Dermis microvascular lymphatic vessel endothelial cell (primary cell): ENCODE measurements at places on chromosomes 2 and 18. TPM values are rescaled to one million over a fixed set of nuclear protein-coding genes. Genes with fewer than 3 reads are reported as not detected.

- DNase-seq, result no peak
Observed at GRCh38 chr2:193523662-193524061, 1328.9 kb upstream of the TMEFF2 start.

GRCh38 chr2:124778076-124778475 is 753.0 kb downstream of the CNTNAP5 start:
- DNase-seq, result no peak

TFPI gene
- 716 and 1,528 TPM in 2 replicates for total RNA-seq

GRCh38 chr18:23867006-23867405 is 147.5 kb upstream of the TTC39C start:
- no peak for DNase-seq

DNA sequence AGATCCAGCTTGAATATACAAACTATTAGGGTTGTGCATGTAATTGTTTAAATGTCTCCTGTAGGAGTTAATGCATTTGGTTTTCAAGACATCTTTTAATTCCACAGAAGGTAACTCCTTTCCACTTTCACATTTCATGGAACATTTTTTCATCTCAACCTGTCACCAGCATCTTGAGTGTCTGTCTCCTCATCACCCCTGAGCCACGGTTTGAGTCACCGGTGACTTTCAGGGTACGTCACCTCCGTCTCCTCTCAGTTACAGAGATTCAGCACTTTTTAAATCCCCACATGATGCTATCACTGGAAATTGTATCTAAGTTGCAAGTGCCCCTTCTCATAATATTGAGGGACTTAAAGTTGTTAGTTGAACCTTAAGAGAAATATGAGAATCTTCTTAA is 25.3 kb downstream of the GPR55 start:
- DNase-seq, result no peak

CYP27C1 gene
- under 0.01 TPM in 1 of 2 replicates, not detected in the other for total RNA-seq

- no peak for DNase-seq
Observed at GRCh38 chr2:205556357-205556756, 125.9 kb upstream of the NRP2 start.

RNF144A gene
- 10.5 and 12.3 TPM in 2 replicates for total RNA-seq

DNA sequence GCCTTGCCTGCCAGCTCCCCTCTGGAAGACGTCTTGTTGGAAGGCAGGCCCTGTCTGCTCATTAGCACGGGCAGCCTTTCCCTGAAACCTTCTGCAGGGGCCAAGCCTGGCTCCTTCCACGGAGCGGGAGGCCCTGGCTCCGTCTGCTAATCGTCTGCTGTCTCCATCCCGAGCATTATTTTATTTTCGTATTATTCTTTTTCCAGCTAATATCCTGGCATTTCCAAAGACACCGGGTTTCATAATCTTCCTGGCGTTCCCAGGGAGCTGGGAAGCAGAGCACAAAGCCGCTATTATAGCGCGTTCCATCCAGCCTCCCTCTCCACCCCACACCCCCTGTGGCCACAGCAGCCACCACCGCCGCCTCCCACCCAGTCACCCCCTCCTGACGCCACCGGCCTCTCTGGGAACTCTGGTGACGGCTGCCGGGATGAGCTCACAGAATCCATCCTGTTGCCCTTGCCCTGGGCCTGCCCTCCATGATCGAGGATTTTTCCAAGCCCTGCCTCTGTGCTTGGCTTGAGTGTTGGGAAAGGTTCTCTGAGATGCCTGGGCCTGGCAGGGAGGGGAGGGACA is 125.5 kb downstream of the DYSF start:
- DNase-seq, result no peak

STAM2 gene
- 14.2 and 15.6 TPM in 2 replicates for total RNA-seq

GRCh38 chr2:224145751-224146355 is 106.8 kb upstream of the SERPINE2 start:
- peak; percentile 92 for DNase-seq

BCL2L11 gene
- 9.5 and 28.2 TPM in 2 replicates for total RNA-seq

GIGYF2 gene
- total RNA-seq, result 36.3 and 44.1 TPM in 2 replicates

- DNase-seq, result no peak
Observed at GRCh38 chr2:113847144-113847543, 42.7 kb upstream of the ACTR3 start.

- DNase-seq, result no peak
Observed at GRCh38 chr2:118495290-118495689, 352.2 kb downstream of the EN1 start.

COL4A4 gene
- total RNA-seq, result not detected in 2 replicates

DNA sequence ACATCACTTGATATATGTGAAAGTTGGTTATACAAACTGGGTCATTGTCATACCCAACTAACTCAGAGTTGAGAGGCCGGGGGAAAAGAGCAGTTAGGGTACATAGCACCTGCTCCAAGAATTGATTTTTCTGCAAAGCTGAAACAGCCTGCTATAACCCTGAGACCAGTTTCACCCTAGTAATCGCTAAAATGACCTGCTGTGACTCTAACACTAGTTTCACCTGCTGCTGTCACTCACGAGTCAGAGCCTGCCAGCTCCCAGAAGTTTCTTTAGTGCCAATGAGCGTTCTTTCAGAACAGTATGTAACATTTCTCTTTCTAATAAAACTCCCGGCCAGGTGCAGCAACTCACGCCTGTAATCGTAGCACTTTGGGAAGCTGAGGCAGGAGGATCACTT is 28.0 kb downstream of the SRSF7 start:
- no peak for DNase-seq

GRCh38 chr2:85875350-85876050 is 13.3 kb downstream of the ST3GAL5 start:
- DNase-seq, result no peak

FOSL2 gene
- total RNA-seq, result 18.0 and 37.3 TPM in 2 replicates

- peak; percentile 69 for DNase-seq
Observed at GRCh38 chr2:73013936-73014335, 57.6 kb downstream of the SFXN5 start.

- no peak for DNase-seq
Observed at GRCh38 chr2:137729305-137729704, 235.0 kb upstream of the HNMT start.

- no peak for DNase-seq
Observed at GRCh38 chr2:238290715-238291549, 2.5 kb upstream of the PER2 start.

ASB18 gene
- total RNA-seq, result not detected in 2 replicates

STARD6 gene
- total RNA-seq, result 0.13 and 0.26 TPM in 2 replicates

- no peak for DNase-seq
Observed at GRCh38 chr18:59821983-59822382, 77.8 kb upstream of the PMAIP1 start.

DNA sequence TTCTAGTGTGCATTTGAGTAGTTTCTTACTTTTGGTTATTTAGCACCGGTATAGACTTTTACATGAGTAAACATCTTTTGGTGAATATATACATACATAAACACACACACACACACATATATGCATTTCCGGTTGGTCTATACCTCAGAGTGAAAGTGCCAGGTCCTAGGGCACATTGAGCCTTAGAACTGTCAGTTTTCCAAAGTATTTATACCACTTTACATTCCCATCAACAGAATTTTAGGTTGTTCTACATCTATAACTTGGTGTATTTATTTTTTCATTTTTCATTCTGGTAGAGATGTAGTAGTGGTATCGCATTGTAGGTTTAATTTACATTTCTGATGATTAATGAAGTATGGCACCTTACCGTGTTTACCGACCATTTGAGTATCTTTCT is 22.6 kb downstream of the MMADHC start:
- no peak for DNase-seq

DNA sequence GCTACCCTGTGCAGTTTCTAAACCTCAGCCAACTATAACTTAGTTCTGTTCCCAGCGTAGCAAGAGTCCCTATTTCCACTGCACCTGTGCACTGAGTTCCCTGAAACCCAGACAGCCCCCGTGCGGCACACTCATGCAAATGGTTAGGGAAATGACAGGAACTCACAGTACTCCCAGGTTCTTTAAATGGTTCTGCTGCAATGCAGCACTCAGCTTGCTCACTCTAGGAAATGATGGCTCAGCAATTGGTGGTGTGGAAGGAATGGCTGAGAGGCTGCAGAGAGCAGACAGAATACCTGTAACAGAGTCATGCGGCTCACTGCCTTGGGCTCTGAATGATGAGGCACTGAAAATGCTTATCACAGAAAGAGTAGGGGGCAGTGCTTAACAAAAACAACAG is 143.0 kb downstream of the RAD51AP2 start:
- DNase-seq, result no peak

MAP3K19 gene
- total RNA-seq, result not detected in 2 replicates

- no peak for DNase-seq
Observed at GRCh38 chr2:140091926-140092325, 1311.7 kb upstream of the NXPH2 start.

ST6GAL2 gene
- 0.63 and 1.7 TPM in 2 replicates for total RNA-seq

- peak; percentile 83 for DNase-seq
Observed at GRCh38 chr2:216371721-216372702, at the start of gene MARCHF4. TSS of gene MARCHF4 (minus strand) at chr2:216372483. CDS start at chr2:216370260, 2,223 bp downstream.

GRCh38 chr2:43129676-43130547 is 96.5 kb downstream of the ZFP36L2 start:
- DNase-seq, result no peak

DNA sequence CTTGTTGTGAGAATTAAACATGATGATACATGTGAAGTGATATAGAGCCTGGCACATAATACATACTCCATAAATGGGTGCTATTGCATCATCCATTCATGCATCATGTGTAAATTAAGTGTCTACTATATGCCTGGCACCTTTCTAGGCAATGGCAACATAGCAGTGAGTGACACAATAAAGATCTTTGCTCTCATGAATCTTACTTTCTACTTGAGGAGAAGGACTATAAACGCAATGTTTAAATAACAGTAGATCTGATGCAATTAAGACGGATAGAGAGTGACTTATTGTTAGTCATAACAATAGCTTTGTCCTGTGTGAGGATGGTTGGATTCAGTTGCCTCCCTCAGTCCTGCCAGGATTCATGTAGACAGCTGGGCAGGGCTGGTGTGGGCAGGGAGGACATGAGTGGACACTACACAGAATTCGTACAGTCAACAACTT is 88.4 kb upstream of the NPAS2 start:
- DNase-seq, result peak; percentile 35

DNA sequence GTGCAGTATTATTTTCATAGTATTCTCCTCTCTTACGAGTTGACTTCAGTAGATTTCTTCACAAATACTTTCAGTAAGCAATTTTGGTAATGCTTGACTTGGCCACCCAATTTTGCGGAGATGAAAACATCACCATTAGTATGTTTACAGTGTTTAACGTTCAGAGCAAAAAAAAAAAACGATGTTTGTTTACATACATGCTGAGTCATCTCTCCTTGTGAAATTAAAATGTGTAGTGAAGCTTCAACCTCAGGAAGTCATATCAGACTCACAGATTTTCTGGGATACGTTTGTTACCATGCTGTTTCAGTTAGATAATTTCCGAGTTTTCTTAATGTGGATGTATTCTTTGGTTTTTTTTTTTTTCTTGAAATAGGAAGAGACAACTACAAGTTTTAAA is 100.1 kb downstream of the CTNNA2 start:
- DNase-seq, result no peak

DNA sequence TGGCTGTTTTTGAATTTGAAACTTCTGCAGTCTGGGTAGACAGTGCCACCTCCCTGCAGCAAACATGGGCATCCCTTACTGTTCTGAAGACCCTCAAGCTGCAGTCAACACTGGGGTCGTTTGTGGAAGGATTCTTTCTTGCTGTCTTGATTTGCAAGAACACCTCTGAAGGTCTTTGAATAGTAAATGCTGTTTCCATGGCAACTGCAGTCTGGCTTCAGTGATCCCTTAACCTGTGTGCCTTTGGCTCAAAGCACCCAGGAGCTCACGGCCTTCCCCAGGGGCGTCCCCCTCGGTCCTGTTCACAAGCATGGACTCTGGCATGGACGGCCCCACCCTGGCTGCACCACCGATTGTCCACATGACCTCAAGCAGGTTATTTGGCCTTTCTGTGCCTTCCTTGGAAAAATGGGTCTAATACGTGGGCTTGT is 38.3 kb downstream of the LRRFIP1 start:
- peak; percentile 21 for DNase-seq

FHOD3 gene
- under 0.01 TPM in 2 replicates for total RNA-seq
